ENCODE measurements at places on chromosomes 13 and 19.

DNA sequence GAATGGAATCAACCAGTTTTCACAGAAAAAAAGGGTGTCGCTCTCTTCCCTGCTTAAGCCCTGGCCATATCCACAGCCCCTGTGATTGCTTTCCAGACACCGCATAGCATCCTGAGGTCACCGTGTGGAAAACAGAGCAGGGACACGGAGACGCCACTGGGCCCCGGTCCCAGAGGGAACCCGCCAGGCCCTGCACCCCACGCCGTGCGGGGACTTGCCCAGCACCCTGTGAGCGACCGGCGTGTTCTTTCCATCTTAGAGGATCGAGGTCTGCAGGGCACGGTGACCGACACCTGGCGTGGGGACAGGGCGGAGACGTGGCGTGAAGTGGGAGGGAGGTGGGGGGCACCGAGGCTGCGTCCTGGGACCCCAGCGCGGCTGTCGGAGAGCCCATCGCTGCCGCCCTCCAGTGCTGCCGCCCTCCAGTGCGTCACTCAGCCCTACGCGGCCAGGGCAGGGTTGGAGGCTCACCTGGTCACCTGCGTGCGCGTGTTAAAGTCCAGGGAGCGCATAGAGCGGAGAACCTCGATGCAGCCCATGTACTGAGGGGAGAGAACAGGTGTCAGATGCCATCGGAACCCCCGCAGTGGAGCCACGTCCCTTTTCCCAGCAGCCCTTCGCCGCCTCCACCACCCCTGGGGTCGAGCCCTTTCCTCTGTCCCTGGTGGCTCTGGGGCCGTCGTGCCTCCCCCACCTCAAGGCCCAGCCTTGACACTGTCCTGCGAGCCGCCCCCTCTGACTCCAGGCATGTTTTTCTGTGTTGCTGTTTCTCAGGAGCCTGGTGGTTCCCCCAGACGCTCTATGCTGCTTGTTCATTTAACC is 20.2 kb downstream of the SHC2 start:
- no peak for DNase-seq

- DNase-seq, result peak; percentile 34
These were observed 1651.9 kb upstream of the MIR17HG start for GRCh38 chr13:89695343-89696257.

DNA sequence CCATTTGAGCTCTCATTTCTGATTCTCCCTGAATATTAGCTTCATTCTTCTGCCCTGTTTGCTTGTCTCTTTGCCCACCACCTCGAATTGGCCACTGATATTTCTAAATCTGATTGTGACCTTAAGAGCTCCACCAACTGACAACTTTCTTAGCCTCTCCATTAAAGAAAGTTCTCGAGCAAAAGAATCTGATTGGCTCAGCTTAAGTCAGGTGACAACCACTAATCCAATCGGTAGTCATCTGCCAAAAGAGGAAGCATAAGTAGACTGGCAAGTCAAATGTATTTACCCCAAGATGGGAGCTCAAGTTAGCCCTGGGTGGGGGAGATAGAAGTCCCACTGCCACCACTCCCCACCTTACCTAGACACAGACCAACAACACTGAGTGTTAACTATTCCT is 41.5 kb downstream of the NOTCH3 start:
- DNase-seq, result peak; percentile 26

GRCh38 chr19:16170134-16170533 is 3.2 kb downstream of the CIB3 start:
- DNase-seq, result no peak

- peak; percentile 44 for DNase-seq
These were observed 2.6 kb upstream of the DHRS12 start for GRCh38 chr13:51806566-51806965.

- DNase-seq, result no peak
These were observed 12.8 kb downstream of the SCGB2B2 start for GRCh38 chr19:34664168-34664567.

GRCh38 chr13:51841732-51842131 is 3.2 kb downstream of the TMEM272 start:
- no peak for DNase-seq

- no peak for DNase-seq
These were observed 68.1 kb downstream of the ZNF486 start for GRCh38 chr19:20235156-20235555.

- DNase-seq, result peak; percentile 62
These were observed 792 bp upstream of the LENG8 start for GRCh38 chr19:54448040-54448773.

- DNase-seq, result no peak
These were observed 12.5 kb downstream of the CAPN12 start for GRCh38 chr19:38731654-38732301.

GRCh38 chr19:33300894-33301143 is 1.5 kb downstream of the CEBPA start:
- DNase-seq, result no peak

- DNase-seq, result no peak
These were observed 1567.4 kb downstream of the EFNB2 start for GRCh38 chr13:104967836-104968630.

GRCh38 chr13:50701469-50701868 is 142.0 kb downstream of the DLEU7 start:
- no peak for DNase-seq

DNA sequence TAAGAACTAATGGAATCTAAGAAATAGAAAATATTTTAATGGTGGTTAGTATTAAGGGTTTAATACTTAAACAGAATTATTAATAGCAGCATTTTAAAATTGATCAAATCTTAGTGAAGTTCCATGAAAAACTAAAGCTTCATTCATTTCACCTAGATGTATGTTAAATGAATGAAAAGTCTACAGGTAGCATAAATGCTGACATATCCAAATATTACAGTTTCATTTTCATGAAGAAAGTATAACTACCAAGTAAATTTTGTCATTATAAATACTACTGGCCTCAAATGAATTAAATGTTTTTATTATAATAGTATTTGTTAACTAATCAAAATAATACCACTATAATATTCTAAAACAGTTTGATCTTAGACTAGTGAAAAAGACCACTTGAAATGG is 403.3 kb downstream of the LIG4 start:
- no peak for DNase-seq

GRCh38 chr13:110134801-110135200 is 172.2 kb downstream of the COL4A1 start:
- no peak for DNase-seq

- DNase-seq, result peak; percentile 80
These were observed 89.2 kb downstream of the RGCC start for GRCh38 chr13:41546372-41547190.

GRCh38 chr19:48391100-48392005 is at the start of gene KDELR1:
TSS of gene KDELR1 (minus strand) at chr19:48391551. CDS start at chr19:48391358, 193 bp downstream.
- DNase-seq, result peak; percentile 62

DNA sequence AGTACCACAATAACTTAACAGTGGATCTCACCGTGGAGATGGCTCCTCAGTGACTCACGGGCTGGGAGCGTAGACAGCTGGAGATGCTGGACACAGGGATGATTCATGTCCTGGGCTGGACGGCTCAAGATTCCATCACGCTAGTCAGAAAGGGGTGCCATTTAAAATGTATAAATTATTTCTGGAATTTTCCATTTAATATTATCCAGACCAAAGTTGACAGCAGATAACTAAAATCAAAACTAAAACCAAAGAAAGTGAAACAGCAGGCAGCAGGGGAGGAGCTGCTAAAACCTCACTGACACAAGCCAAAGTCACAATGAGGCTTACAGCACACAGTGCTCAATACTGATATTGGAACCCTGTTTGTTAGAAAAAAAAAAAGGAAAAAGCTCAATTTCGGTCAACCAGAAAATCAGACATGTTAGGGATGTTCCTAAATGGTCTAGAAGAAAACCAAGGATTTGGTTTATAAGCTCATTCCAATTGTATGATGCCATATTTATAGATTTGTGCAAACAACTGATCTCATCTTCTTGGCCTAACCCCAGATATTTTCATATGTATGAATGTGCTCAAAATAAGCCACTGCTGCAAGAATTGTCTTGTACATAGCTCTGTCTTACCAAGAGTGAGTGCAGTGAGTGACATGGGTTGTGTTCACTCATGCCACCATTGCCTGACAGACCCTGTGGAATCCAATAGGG is 111.8 kb downstream of the SACS start:
- DNase-seq, result peak; percentile 92

GRCh38 chr19:14006085-14006765 is at the start of gene RFX1:
TSS of gene RFX1 (minus strand) at chr19:14006320. CDS start at chr19:13993843, 12,477 bp downstream.
- DNase-seq, result peak; percentile 100

- no peak for DNase-seq
These were observed 91.3 kb downstream of the ZMYM2 start for GRCh38 chr13:20049558-20050473.

DNA sequence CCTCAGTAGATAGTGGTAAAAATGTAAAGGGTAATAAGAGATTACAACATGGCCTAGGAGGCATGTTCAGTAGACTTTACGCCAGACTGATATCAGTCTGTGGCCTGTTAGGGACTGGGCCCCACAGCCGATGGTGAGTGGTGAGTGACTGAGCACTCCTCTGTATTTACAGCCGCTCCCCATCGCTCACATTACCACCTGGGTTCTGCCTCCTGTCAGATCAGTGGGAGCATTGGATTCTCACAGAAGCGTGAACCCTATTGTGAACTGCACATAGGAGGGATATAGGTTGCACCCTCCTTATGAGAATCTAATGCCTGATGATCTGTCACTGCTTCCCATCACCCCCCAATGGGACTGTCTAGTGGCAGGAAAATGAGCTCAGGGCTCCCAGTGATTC is 17.9 kb downstream of the NLRP11 start:
- DNase-seq, result no peak

DNA sequence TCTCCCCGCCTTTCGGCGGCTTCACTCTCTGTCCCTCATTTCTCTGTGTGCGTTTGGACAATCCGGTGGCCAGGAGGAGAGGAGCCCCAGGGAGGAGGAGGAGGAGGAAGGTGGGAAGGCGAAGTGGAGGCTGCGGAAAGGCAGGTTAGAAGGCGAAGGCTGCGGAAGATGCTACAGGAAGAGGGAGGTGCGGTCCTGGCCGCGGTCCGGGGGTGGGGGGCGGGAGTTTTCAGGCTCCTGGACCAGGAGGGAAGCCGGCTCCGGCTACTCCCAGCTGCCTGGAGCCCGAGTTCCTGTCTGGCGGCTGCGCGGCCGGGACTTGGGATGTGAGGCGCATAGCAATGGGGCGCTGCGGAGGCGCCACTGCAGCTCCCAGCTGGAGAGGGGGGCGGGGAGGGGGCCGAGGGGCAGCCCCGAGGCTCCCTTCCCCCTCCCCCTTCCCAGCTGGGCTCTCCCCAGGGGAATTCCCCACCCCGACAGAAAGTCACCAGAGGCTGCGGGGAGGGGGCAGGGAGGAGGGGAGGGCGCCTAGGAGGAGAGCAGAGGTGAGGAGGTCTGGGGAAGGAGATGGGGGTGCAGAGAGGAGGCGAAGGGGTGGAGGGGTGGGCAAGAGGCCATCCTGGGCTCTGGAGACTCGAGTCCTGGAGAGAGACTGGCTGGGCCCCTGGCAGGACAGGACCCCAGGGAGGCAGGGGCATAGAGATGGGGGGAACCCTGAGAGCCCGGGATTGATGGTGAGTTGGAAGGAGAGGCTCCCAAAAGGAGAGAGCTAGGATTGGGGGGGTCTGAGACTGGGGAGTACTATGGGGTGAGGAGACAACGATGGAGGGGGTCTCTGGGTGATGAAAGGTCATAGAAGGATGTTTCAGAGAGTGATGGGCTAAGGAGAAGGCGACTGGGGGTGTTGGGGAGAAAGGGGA is 2.0 kb downstream of the LRRC4B start:
- DNase-seq, result no peak

DNA sequence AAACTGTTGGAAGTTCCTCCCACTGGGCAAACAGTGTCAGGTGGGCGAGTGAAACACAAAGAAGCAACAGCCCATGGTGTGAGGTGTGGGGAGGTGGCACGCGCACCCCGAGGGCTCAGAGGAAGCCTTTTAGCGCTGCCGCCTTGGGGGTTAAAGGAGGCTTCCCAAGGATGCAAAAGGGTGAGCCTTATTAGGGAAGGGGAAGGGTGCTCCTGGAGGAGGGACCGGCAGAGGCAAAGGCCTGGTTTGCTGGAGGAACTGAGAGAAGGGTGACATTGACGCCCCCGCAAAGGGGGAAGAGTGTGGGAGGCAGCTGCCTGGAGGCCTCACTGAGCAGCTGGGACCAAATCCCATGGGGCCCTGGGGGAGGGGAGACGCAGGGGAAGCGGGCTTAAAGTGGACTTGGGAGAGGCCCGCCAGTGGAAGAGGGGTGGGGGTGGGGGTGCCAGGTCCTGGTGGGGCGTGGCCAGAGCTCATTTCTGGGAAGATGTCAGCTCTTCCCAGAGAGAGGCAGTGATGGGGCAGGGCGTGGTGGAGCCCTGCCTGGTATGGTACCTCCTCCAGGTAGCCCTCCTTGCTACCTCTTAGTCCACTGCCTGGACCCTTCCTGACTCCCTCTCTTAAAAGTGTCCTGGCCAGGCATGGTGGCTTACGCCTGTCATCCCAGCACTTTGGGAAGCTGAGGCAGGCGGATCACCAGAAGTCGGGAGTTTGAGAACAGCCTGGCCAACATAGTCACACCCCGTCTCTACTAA is 12.0 kb upstream of the FCHO1 start:
- no peak for DNase-seq

DNA sequence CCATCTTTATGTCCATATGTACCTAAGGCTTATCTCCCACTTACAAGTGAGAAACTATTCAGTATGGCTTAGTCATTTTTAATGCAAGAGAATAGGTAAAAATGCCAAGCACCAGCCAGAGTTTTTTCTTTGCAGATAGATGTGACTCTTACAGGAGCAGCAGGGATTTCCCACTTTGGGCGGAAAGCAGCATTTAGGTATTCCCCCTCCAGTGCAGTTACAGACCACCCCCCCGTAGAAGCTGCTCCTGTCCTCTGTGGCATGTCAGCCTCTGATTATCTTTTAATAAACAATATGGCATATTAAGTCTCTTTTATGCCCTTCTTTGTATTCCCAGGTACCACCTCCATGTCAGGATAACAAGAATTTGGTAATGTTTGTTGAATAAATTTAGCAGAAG is 24.7 kb upstream of the USPL1 start:
- DNase-seq, result no peak

DNA sequence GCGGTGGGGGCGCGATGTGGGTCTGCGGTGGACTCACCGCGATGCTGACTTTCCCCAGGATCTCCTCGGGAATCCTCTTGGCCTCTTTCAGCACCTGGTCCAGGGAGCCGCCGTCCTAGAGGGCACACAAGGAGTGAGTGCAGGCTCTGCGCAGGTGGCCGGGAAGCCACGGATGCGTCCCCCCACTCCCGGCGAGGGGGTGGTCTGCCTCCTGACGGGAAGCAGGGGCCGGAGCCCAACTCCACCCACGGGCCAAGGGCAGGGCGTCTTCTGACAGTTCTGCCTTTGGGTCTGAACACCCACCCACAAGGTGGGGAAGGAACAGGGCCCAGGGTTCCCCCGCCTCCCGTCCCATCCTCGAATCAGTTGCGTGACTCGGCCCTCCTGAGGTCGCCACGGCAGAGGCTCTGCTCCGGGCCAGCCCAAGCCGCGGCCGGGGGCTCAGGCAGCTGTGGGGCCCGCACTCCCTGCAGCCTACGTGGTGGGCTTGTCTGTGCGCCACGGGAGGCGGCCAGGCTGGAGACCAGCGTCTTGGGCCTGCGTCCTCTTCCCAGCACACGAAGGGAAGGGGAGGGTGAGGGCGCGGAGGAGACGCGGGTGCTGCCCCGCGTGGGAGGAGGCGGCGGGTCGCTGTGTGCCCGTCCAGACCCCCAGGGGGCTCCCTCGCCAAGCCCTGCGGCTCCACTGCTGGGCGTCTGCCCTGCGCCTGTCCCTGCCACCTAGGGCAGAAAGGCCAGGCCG is 21.4 kb downstream of the MAP2K2 start:
- no peak for DNase-seq

Measured in fibroblast of mammary gland (primary cell).